ENCODE measurements at places on chromosomes 3 and 15.
A peak's percentile ranks its signal among the peaks of the same experiment; 100 is the strongest.

GRCh38 chr3:53224026-53224425, 31.8 kb downstream of the TKT start:
- DNase-seq, result no peak

DNA sequence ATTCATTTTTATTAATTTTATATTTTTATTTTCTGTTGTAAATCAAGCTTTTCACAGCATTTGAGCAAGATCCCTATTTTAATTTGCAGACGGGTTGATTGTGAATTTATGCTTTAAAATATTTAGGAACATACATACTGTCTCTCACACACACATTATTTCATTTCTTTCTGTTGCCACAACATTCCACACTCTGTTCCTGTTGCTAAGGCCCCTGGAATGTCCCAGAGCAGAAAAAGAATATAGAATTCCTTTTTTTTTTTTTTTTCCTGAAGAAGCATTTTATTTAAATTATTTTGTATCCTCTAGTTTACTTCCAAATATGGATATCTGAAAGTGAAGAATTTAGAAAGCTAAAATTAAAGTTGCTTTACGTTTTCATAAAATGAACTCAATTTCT, 36.8 kb upstream of the SCAANT1 start:
- DNase-seq, result no peak

GRCh38 chr3:102301155-102301880, 133.5 kb upstream of the ZPLD1 start:
- no peak for DNase-seq

GRCh38 chr3:63508305-63508704, 144.2 kb upstream of the SNTN start:
- DNase-seq, result no peak

- DNase-seq, result no peak
These were observed 222.3 kb upstream of the THBS1 start for GRCh38 chr15:39358441-39359041.

- DNase-seq, result peak; percentile 87
These were observed 107.6 kb upstream of the FXR1 start for GRCh38 chr3:180804916-180805315.

All from spinal cord (tissue), 10 donors.